ENCODE measurements at places on chromosomes 7 and 10. TPM values are rescaled to one million over a fixed set of nuclear protein-coding genes. Genes with fewer than 3 reads are reported as not detected.

AGAP3 gene
- 108 TPM for total RNA-seq

ASIC3 gene
- 1.2 TPM for total RNA-seq

GPR26 gene
- not detected for total RNA-seq

ITPRID1 gene
- under 0.01 TPM for total RNA-seq

UTF1 gene
- not detected for total RNA-seq

All from placental epithelial cell (primary cell).